ENCODE measurements at places on chromosomes 11 and 22. TPM values are rescaled to one million over a fixed set of nuclear protein-coding genes. Genes with fewer than 3 reads are reported as not detected.

DNA sequence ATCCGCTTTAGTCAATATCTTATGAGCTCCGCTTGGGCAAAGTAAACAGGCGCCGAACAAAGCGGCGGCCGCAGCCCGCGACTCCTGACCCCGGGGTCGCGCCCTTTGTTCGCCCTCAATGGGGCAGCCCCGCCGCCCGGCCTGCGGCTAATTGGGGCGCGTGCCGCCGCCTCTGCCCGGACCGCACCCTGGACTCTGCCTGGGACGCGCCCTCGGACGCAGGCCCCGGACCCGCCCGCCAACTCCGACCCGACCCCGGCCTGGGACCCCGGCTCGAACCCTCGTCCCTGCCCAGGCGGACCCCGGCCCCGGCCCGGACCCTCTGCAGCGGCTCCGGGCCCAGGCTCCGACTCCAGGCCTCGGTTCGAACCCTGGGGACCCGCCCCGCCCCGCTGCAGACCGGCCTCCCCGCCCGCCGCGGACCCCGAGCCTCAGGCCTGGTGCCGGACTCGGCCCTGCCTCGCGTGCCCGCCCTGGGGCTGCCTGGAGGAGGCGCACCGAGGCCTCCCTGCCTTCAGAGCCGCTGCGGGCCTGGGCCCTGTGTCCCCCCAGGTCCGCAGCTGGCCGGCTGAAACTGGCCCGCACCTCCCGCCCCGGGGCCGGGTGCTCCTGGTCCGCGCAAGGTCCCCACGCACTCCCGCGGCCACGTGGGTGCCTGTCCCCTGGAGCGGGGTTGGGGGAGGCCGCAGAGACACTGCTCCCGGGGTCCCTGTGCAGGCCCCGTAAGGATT lies 84.7 kb upstream of the WNT7B start:
- no peak for DNase-seq

- DNase-seq, result no peak
These were observed 52.3 kb downstream of the GAB4 start for GRCh38 chr22:16955678-16956210.

GRCh38 chr22:44805711-44806110 lies 53.3 kb downstream of the ARHGAP8 start:
- DNase-seq, result no peak

OR51B4 gene
- polyA plus RNA-seq, result not detected

DNA sequence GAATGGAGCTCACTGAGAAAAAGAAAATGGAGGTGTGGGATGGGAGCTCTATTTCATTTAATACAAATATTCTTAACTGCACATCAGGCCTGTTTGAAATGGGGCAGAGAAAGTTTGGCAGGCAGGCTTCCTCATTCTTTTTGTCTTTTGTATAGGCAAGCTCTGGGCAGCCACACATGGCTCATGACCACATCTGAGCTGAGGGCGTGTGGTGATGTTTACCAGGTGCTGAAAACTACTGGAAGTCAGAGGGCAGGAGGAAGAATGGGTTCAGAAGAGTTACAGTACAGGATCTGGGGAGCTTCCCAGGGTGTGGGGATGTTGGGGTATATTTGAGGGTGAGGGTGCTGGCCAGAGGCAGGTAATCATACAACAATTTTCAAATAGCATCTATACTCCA lies 66.3 kb upstream of the NAV2 start:
- DNase-seq, result no peak

All from liver (tissue), 10 donors.